ENCODE measurements at places on chromosomes 3 and 15. TPM values are rescaled to one million over a fixed set of nuclear protein-coding genes. Genes with fewer than 3 reads are reported as not detected.

CADM2 gene
- total RNA-seq, result 21.3 TPM

GRAMD1C gene
- total RNA-seq, result 2.6 TPM

CAND2 gene
- 13.7 TPM for total RNA-seq

FMN1 gene
- total RNA-seq, result 3.6 TPM

GABPB1 gene
- 25.0 TPM for total RNA-seq

ANKRD63 gene
- 1.2 TPM for total RNA-seq

GABRR3 gene
- total RNA-seq, result not detected

IGSF11 gene
- total RNA-seq, result 1.7 TPM

LSAMP gene
- 3.6 TPM for total RNA-seq

ADAMTSL3 gene
- 1.1 TPM for total RNA-seq

DNA sequence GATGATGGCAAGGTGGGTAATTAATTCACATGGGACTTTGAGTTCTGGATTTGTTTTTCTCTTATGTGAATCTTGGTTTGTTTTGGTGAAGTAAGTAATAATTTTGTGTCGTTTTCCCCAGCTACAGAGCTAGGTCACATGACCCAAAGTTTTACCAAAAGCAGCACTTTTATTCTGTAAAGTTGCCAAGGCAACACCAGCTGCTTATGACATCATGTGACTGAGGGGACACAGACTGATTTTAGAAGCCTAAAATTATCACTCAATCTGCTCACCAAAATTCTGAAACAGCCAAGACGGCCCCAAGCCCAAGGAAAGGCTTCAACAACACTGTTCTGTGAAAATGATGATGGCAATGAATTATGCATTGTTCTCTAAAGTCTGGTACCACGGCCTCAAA lies 63.9 kb downstream of the MEX3B start:
- H3K27ac ChIP-seq, result no peak overlapping the region
- no peak for DNase-seq
- H3K36me3 ChIP-seq, result peaks cover 17% of the 10 kb centered on the region
- H3K4me3 ChIP-seq, result no peak overlapping the region
- H3K27me3 ChIP-seq, result no peaks in the 10 kb centered on the region
- peaks cover 3% of the 10 kb centered on the region for H3K4me1 ChIP-seq

GRCh38 chr3:37907906-37908305 lies 46.2 kb downstream of the CTDSPL start:
- no peaks in the 10 kb centered on the region for H3K36me3 ChIP-seq
- H3K4me1 ChIP-seq, result peaks cover 33% of the 10 kb centered on the region
- no peak overlapping the region for H3K27ac ChIP-seq
- DNase-seq, result no peak

DNA sequence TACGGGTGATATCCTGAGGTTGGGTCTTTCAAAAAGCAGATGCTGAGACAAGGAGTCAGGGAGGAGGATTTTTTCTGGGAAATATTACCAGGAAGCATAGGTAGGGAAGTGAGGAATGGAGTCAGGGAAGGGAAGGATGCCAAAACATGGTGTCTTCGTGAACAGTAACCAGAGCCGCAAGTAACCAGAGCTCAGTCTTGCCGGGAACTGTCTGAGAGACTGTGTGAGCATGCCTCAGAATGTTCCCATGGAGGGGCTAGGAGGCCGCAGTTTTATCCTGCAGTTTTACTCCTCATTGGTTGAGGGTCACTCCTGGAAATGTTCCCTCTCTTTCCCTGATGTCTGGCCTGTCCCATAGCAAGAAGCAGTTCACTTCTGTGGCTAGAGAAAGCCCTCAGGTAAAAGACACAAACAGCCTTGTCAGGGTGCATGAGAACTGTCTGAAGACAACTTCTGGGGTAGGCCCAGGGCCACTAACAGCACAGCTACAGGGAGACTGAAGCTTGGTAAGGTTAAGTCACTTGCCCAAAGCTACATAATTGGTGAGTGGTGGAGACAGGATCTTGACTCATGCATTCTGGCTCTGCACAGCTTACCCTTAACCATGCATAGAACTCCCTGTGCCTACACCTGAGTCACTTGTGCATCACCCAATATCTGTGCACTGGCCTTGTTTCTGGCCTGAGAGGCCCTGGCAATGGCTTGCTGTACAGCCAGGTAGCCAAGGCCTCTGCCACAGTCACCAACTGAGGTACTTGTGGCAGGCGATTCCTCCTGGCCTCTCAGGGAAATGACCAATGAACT lies 76.3 kb upstream of the FRMD4B start:
- peaks cover 5% of the 10 kb centered on the region for H3K4me1 ChIP-seq
- no peak overlapping the region for H3K4me3 ChIP-seq
- H3K27me3 ChIP-seq, result no peaks in the 10 kb centered on the region
- no peak for DNase-seq
- H3K27ac ChIP-seq, result no peak overlapping the region

DNA sequence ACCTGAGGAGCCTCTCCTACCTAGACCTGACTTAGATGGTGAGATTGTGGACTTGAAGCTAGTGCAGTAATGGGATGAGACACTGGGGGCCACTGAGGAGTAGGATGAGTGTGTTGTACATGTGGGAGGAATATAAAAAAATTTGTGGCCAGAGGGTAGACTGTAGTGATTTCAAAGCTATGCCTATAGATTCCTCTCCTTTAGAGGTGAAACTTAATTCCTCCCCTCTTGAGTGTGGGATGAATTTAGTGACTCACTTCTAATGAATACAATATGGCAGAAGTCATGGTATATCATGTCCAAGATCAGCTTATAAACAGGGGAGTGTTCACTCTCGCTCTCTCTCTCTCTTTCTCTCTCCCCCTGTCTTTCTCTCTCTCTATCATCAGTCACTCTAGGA lies 6.7 kb downstream of the ZNF860 start:
- DNase-seq, result no peak
- H3K4me3 ChIP-seq, result no peak overlapping the region
- 0 out of 2 replicates have a peak, but pooled peaks cover 3% of the 10 kb centered on the region for H3K4me1 ChIP-seq
- no peak overlapping the region for H3K27ac ChIP-seq
- peaks cover 14% of the 10 kb centered on the region for H3K36me3 ChIP-seq
- no peaks in the 10 kb centered on the region for H3K27me3 ChIP-seq

DNA sequence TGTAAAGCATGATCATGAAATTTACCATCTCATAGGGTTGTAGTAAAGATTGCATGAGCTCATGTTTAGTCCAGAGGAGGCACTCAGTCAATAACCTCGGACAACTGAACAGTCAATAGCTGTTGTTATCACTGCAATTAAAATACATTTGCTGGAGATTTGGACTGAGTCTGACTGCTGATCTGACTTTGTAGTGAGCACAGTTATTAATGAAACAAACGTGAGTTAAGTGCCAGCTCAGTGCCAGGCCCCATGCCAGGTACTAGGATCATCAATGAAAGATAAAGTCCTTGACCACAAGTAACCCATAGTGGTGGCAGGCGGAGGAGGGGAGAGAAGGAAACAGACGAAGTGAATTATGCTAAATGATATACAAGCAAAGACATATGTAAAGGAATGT lies 43.7 kb upstream of the PRICKLE2 start:
- H3K36me3 ChIP-seq, result peaks cover 6% of the 10 kb centered on the region
- H3K4me1 ChIP-seq, result peaks cover 20% of the 10 kb centered on the region
- H3K27me3 ChIP-seq, result no peaks in the 10 kb centered on the region
- H3K4me3 ChIP-seq, result 0 out of 2 replicates have a peak overlapping the region, but pooled peaks have one; percentile 69
- no peak overlapping the region for H3K27ac ChIP-seq

- H3K4me1 ChIP-seq, result peaks cover 9% of the 10 kb centered on the region
- no peak overlapping the region for H3K4me3 ChIP-seq
- no peaks in the 10 kb centered on the region for H3K27me3 ChIP-seq
- H3K36me3 ChIP-seq, result no peaks in the 10 kb centered on the region
- no peak for DNase-seq
Observed at GRCh38 chr3:109803274-109803673, 465.9 kb upstream of the DPPA4 start.

DNA sequence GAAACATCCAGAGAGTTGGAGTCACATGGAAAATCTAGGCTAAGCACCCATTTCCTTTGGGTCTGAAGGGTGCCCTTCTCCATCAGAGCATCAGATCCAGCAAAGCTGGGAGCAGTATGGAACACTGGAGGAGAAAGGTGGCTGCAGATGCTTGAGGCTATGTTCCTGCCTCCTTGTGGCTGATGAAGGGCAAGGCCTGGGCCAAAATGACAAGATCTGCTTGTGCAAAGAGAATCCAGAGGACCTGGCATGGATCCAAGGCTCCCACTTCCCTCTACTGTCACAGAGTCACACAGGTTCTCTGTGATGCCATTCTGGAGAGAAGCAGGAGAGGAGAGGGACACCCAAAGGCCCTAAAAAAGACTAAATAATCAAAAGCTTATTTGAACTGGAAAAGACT lies 9.2 kb upstream of the ATP8B4 start:
- DNase-seq, result peak; percentile 14
- no peak overlapping the region for H3K27ac ChIP-seq
- H3K36me3 ChIP-seq, result peaks cover 12% of the 10 kb centered on the region
- no peaks in the 10 kb centered on the region for H3K27me3 ChIP-seq

DNA sequence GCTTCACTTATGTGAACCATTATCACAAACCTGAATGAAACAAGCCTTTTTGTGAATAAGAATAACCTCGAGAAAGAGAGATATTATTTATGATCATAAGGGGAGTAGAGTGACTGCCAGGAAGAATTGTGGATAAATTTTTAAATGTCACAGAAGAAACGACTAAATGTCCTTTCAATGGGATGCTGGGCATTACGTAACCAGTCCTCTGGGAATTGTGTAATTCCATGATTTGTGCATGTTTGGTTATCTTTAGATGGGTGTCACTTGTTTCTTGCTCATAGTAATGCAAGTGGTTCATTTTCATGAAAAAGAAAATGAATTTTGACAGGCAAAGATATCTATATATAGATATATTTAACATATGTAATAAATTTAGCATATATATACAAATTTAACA lies 379.5 kb upstream of the AGTR1 start:
- no peak overlapping the region for H3K4me3 ChIP-seq
- H3K27me3 ChIP-seq, result no peaks in the 10 kb centered on the region
- H3K27ac ChIP-seq, result no peak overlapping the region
- H3K36me3 ChIP-seq, result no peaks in the 10 kb centered on the region
- no peak for DNase-seq
- H3K4me1 ChIP-seq, result no peaks in the 10 kb centered on the region

GRCh38 chr3:101964861-101965260 lies 115.5 kb downstream of the NFKBIZ start:
- peaks cover 8% of the 10 kb centered on the region for H3K27me3 ChIP-seq
- no peak overlapping the region for H3K4me3 ChIP-seq
- DNase-seq, result peak; percentile 15
- H3K4me1 ChIP-seq, result no peaks in the 10 kb centered on the region
- H3K36me3 ChIP-seq, result no peaks in the 10 kb centered on the region

GRCh38 chr3:50271314-50271936 lies 2.5 kb downstream of the SEMA3B start:
- no peaks in the 10 kb centered on the region for H3K36me3 ChIP-seq
- H3K27ac ChIP-seq, result peak overlapping the region; percentile 8
- no peak for DNase-seq
- H3K27me3 ChIP-seq, result peaks cover 36% of the 10 kb centered on the region
- H3K4me3 ChIP-seq, result no peak overlapping the region
- peaks cover 52% of the 10 kb centered on the region for H3K4me1 ChIP-seq

GRCh38 chr3:63798544-63798943 lies 20.6 kb upstream of the C3orf49 start:
- H3K36me3 ChIP-seq, result no peaks in the 10 kb centered on the region
- DNase-seq, result no peak
- no peak overlapping the region for H3K4me3 ChIP-seq

Data from WTC11 (cell line).